ENCODE measurements at places on chromosomes 13 and 19. TPM values are rescaled to one million over a fixed set of nuclear protein-coding genes. Genes with fewer than 3 reads are reported as not detected.

Gene ZNF274
- 16.3 TPM for total RNA-seq

Gene TNNT1
- total RNA-seq = 2.1 TPM

Gene NLRP5
- total RNA-seq = not detected

Gene CEACAM16
- not detected for total RNA-seq

Gene ABCC4
- total RNA-seq = 14.7 TPM

Gene ZNF575
- 6.4 TPM for total RNA-seq

Gene FGF22
- not detected for total RNA-seq

Gene CATSPERD
- not detected for total RNA-seq

All from colonic mucosa (tissue), 4 donors.